ENCODE measurements at places on chromosomes 4 and X.

- DNase-seq: no peak
These were observed 89.9 kb upstream of the TLR2 start for GRCh38 chr4:153594210-153594609.

- DNase-seq: no peak
These were observed 8.9 kb upstream of the HTRA3 start for GRCh38 chr4:8260656-8261111.

- DNase-seq: no peak
These were observed 31.5 kb upstream of the RAPGEF2 start for GRCh38 chr4:159071178-159071968.

DNA sequence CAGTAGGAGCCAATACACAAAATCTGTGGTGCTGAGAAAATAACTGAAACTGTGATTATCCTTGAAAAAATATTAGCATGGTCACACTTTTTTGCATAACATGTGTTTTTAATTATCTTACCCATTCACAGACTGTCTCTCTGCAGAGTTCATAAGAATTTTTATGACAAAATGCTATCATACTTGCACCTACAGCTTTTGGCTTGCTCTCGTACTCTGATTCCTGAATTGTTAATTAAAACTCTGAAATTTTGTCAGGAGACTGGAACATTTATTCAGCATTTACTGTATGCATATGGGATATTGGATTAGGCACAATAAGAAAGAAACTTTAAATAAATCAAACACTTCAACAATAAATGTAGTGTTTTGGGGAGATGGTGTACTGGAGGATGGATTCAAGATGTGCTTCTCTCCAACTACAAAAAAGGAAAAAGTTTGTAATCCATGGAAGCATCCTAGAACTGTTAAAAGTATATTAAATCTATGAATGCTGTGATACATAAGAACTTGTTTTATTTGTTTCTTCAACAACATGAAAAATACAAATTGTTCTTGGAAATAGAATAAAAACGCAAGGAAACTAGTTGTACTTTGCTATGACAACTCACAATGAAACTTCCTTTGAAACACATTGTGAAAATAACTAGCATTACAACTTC, 260.5 kb downstream of the SPATA18 start:
- DNase-seq: no peak

- DNase-seq: no peak
These were observed 107.0 kb upstream of the STIM2 start for GRCh38 chr4:26753617-26754016.

DNA sequence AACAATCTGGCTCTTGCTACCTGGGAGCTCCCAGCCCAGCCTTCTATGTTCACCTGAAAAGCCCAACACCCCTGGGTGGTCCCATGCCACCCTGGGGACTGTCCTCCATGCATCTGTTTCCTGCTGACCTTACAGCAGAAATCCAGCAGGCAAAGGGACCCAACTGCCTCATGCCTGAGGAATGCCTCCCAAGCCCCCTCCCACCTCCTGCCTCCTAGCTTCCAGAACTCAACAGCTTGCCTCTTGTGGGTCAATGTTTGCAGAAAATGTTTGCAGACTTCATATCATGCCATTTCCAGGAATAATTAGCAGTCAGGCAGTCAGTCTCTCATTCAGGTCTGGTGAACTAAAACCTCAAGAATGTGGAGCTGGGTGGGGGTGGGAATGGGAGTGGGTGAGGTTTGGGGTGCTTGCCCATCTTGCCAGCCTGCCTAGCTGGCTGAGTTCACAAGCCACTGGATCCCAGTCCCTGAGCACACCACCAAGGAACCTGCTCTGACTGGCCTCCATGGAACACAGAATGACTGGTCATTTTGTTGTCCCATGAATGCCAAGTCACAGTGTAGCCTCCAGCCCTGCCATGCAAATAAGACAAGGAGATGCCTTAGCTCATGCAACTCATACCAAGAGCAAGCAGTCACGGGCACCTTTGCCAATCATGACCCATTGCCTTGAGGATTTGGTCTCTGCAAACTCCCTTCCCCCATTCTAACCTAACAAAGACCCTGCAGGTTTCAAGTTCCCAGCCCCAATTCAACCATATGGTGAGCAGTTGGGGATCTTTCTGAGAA, 12.1 kb upstream of the PLAC1 start:
- no peak for DNase-seq

- DNase-seq: no peak
These were observed 9.8 kb downstream of the TMEM255A start for GRCh38 chrX:120301497-120301896.

GRCh38 chrX:68409194-68409593, 24.1 kb downstream of the OPHN1 start:
- DNase-seq: no peak

DNA sequence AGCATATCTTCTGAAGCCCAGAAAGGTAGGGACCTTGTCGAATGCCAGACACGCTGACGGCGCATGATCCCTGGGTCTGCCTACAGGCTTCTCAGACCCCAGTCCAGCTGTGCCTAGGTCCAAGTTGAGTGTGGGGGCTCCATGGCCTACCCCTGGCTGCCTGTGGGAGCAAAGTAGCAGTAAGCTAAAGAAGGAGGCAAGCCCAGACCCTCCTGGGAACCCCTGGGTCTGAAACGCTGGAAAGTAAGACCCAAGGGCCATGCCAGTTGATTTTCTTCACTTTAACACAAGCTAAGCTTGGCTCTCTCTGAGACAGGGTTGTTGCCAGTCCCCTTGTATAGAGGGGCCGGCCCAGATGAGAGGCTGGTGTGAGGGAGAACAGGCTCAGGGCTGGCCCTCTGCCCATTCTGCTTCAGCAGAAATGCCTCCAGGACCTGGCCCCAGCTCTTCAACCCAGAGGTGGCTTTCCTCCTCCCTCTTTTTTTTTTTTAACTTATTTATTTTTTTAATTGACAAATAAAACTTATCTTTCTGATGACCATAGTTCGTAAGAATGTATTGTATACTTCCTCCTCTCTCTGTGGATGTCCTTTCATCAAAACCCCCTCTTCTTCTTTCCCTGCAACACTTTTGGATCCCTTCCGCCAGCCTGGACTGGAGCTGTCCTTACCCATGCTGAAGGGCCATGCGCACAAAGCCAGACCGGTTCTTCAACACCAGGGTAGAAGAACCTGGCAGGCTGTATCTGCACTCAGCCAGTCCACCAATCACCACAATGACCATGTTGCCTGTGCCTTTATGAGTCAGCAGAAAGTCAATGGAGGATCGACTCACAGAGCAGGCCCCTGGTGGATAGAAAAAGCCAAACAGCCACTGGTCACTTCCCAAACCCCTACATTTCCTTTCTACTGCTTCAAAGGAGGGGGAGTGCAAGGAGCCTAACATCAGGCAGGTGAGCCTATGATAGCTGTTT, 7.1 kb downstream of the AWAT2 start:
- DNase-seq: no peak

DNA sequence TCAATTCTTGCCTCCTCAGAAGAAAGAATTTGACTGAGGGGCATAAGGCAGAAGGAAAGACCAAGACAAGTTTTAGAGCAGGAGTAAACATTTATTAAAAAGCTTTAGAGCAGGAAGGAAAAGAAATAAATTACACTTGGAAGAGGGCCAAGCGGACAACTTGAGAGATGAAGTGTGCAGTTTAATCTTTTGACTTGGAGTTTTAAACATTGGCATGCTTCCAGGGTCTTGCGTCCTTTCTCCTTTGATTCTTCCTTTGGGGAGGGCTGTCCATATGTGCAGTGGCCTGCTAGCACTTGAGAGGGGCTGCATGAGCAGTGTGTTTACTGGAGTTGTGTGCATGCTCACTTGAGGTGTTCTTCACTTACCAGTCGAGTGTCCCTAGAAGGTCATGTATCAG, 275.8 kb upstream of the IL1RAPL1 start:
- DNase-seq: no peak

GRCh38 chr4:125277790-125278189, 37.0 kb upstream of the FAT4 start:
- DNase-seq: no peak

GRCh38 chr4:105257817-105258495, 111.3 kb downstream of the TET2 start:
- DNase-seq: no peak

GRCh38 chr4:99574530-99575324, at the start of gene MTTP:
MTTP (plus strand) TSS chr4:99574824; CDS start chr4:99574910, 86 bp downstream.
- no peak for DNase-seq

DNA sequence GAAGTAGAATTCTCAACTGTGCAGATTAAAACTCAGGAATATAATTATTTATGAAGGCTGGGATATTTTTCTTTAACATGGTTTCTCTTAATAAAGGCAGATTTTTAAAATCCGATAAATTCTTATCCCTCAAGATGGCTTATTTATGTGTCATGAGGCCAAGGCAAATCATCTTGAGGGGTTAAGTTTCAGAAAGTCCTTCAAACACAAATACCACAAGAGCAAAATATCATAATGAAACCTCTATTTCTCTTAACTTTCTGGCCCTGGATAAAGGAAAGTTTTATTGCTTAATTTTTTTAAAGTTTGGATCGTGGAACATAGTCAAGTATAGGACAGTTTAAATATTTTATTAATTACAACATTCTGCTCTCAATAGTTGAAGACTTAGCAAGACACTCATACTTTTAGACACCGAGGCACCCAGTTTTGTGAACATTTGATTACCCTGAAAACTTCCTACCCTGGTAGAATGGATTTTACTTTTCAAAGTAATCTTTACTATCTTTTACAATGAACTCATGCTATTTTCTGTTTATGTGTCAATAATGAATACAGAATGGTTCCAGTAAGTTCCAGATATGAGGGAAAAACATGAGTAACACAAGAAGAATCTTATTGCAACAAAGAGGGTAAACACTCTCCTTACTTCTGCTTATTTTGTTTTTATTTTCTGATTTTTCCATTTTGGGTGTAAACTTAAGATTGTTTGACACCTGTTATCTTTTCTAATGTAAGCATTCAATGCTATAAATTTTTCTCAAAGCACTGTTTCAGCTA, 200.7 kb upstream of the IL15 start:
- DNase-seq: no peak

GRCh38 chrX:35733879-35734278, 64.3 kb upstream of the MAGEB16 start:
- DNase-seq: no peak

DNA sequence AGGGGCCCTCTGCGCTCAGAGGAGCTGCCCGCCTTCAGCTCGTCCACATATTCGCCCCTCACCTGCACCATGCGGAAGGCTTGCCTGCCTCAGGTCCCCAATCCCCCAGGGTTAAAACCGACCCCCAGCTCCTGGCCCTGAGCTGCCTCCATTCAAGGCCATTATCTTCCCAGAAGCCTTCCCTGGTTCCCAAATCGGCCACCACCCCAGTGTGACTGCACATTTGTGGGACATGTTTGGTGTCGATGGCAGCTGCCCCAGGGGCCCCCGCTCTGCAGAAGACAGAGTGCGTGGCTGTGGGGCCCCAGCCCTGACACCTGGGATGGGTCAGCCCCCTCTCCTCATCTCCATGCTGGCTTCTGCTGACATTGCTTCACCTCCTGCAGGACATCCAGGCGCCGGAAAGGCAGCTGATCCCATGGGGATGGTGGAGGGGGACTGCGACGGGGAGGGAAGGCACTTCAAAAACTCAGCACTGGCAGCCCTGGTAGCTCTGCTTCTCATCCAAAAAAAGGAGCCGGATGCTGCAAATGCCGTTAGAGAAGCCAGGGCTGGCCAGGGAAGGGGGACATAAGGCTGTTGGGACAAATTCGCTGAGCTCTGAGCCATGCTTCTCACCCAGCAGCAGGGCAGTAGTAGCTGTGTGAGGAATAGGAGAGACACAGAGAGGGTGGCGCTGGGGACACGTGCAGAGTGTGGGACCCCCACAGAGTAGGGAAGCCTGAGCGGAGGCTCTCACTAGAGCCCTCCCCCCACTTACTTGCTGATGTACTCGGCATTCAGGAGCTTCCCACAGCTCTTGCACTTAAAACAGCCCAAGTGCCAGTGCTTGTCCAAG, 78.5 kb downstream of the ABLIM2 start:
- DNase-seq: no peak

All from suprapubic skin (tissue), 4 donors.